ENCODE measurements at places on chromosomes 12 and 14.

GRCh38 chr14:61460718-61461611 lies 139.6 kb downstream of the PRKCH start:
- no peak for DNase-seq

DNA sequence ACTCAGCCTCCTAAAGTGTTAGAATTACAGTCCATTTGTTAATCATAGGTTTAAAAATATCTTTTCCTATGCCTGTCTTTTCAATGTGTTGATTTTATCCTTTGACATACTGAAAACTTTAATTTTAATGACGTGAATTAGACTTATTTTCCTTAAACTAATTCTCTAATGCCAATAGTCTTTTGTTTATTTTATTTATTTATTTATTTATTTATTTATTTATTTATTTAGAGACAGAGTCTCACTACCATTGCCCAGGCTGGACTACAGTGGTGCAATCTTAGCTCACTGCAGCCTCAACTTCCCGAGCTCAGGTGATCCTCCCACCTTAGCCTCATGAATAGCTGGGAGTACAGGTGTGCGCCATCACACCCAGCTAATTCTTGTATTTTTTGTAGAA lies 694.5 kb downstream of the TRHDE start:
- no peak for DNase-seq

GRCh38 chr12:101490286-101490920 lies 15.3 kb downstream of the SPIC start:
- no peak for DNase-seq

- DNase-seq, result no peak
These were observed 36.9 kb downstream of the RAD9B start for GRCh38 chr12:110538869-110539622.

GRCh38 chr12:59972905-59973304 lies 377.1 kb downstream of the SLC16A7 start:
- DNase-seq, result no peak

DNA sequence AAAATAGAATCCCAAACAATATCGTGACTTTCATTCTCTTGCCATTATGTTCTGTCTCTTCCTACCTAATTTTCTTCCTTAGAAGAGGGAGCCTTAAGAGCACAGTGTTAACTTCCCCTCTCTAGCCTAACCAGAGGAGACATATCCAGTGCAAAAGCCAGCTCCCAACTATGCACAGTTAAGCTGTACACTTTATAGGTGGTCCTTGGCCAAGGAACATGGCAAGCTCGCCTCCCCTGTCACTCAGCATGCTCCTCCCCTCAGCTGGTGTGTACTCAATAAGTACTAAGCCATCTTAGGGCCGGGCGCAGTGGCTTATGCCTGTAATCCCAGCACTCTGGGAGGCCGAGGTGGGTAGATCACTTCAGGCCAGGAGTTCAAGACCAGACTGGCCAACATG lies 255.1 kb upstream of the TMPO start:
- DNase-seq, result no peak

GRCh38 chr14:54310151-54310850 lies 86.5 kb upstream of the CDKN3 start:
- DNase-seq, result no peak

- DNase-seq, result no peak
These were observed 51.2 kb downstream of the TESPA1 start for GRCh38 chr12:54933376-54933775.

- DNase-seq, result no peak
These were observed 1047.2 kb downstream of the SLC6A15 start for GRCh38 chr12:83865431-83865830.

DNA sequence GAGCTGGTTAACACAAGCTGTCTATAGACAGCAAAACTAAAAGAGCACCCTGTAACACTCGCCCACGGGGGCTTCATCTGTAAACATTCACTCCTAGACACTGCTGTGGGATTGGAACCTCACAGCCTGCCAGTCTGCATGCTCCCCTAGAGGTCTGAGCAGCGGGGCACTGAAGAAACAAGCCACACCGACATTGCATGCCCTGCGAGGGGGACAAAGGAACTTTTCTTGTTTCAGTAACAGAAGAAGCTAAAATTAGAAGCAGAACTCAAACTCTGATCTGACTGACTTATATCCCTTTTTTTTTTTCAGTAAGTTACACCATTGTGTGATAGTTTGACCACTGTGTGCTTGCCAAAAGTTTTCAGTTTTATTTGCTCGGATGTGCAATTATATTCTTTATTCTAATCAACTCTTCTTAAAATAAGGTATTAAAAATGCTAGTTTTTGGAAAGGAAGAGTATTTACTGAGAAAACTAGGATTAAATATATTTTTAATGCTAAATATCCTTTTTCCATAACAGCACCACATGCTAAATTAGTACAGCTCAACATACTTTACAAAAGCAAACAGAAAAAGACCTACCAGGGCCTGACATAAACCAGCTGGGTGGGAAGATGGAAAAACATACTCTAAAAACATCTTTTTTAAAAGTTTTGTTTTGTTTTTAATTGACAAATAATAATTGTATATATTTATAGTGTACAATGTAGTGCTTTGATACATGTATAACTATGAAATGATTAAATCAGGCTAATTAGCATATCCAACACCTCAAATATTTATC lies 100.2 kb downstream of the EPS8 start:
- DNase-seq, result no peak

- no peak for DNase-seq
These were observed 81.8 kb upstream of the PTPRB start for GRCh38 chr12:70719071-70719470.

DNA sequence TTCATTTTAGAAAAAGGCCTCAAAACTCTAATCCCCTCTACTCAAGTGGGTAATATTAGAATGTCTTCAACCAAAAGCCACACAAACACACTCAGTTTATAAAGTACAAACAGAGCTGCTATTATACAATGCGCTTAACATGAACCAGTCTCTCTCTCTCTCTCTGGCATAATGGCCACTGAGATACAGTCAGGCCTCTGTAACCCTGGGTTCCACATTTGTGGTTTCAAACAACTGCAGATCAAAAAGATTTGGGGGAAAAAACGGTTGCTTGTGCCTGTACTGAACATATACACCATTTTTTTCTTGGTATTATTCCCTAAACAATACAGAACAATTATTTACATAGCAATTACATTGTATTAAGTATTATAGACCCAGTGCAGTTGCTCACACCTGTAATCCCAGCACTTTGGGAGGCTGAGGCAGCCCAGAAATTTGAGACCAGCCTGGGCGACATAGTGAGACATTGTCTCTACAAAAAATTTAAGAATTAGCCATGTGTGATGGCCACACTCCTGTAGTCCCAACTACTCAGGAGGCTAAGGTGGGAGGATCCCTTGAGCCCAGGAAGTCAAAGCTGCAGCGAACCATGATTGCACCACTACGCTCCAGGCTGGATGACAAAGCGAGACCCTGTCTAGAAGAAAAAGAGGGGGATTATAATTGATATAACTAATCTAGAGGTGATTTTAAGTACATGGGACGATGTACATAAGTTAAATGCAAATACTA lies 5.6 kb downstream of the SLC11A2 start:
- no peak for DNase-seq

DNA sequence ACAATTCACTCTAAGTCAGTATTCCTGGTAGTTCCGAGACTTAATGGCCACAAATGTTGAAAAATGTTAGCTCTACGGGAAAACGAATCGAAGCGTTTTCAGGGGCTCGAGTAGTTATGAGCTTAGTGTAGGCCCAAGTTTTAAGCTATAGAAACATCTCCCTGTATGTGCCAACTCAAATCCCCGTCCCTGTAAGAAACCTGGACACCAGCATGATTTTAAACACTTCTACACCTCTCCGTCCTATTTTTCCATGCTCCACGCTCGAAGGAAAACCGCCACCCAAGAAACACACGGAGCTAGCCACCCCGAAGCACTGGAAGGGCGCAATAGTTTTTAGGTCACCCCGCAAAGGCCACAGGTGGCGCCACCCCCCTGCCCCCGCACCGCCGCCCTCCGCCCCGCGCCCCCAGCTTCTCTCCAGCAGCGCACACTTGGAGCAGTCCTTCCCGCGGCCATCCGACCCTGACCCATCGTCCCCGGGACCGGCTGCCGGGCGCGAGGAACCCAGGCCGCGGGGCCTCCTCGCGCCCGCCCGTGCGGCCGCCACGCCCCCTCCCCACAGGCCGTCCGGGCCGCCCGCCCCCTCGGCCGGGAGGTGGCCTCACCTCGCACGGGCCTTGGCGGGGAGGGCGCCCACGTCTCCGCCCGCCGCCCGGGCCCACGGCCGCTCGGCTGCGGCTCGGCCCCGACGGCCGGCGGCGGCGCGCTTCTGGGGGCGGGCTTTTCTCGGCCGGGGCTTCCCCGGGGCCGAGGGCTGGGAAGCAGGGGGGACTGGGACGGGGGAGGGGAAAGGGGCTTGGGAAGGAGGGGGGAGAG lies 522 bp downstream of the R3HDM2 start:
- DNase-seq, result peak; percentile 32

DNA sequence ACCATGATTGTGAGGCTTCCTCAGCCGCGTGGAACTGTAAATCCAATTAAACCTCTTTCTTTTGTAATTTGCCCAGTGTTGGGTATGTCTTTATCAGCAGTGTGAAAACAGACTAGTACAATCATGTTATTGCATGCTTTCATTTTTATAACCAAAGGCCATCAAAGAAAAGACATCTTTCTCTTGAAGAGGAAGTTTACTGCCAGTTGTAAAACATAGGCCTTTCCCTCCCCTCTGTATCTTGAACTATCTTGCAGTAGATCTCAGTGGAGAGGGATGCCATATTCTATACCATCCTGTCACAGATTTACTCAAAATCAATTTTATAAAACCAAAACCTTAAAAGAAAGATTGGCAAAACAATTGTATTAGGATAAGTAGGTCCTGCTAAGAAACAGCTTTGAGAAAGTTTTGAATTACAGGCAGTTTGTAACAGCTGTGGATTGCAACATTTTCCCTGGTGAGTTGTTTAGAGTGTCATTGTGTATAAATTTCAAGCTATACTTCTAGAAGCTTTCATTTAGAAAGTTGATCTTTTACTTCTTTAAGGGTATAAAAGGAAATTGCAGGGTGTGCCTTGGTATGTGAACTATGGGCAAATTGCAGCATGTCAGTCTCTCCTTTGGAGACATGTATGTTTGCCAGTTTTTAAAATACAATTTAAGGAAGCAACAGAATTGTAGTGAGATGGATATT lies 128.0 kb downstream of the ATP23 start:
- no peak for DNase-seq

DNA sequence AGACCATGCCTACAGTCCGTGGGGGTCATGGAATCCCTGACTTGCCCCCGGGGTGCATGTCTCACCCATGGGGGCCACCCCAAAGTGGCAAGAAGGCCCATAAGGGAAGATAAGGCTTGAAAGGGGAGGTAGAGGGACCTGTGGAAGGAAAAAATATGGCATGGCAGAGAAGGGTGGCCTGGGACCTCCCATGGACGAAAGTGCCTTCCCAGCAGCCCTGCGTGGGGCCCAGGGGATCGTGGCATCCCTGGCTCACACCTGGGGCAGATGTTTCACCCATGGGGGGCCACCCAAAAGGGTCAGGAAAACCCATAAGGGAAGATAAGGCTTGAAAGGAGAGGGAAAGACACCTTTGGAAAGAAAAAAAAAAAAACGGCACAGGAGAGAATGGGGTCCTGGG lies 264.6 kb downstream of the ALG10 start:
- DNase-seq, result no peak

DNA sequence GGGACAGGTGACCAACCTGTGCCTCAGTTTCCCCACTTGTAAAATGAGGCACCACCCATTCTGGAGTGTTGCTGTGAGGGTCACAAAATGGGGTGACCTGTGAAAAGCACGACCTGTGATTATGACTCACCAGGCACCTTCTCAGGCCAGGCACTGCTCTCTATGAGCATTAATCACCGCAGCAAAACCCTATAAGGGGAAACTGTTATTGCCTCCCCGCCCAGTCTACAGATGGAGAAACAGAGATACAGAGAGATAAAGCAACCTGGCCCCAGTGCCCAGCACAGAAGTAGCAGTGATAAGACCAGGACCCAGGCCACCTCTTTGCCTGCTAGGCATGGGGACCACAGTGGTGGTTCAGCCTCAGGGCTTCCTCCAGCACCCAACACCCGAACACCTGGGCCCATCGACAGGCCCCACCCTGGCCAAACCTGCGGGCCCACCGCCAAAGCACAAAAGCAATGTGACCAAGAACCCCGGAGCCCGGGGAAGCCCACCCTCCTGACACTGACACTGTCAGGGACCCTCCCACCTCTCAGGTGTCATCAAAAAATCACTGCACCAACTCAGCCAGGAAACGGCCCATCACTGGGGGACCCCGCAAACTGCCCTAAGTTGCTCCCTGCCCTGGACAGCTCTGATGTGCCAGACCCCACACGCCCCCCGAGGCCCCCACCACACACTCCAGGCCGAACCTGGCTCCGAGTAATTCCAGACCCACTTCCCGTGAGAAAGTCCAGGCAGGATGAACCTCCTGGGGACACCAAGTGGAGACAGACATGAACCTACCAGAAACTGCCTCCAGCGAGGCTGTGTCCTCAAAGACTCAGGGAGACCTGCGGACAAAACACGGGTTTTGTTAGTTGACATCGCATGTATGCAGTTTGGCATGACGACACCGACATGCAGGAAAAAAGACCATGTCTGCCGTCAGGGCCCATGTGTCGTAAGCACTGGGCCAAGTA lies 32.4 kb downstream of the NCOR2 start:
- DNase-seq, result peak; percentile 18

- no peak for DNase-seq
These were observed 14.9 kb downstream of the C2CD5 start for GRCh38 chr12:22529281-22530060.

DNA sequence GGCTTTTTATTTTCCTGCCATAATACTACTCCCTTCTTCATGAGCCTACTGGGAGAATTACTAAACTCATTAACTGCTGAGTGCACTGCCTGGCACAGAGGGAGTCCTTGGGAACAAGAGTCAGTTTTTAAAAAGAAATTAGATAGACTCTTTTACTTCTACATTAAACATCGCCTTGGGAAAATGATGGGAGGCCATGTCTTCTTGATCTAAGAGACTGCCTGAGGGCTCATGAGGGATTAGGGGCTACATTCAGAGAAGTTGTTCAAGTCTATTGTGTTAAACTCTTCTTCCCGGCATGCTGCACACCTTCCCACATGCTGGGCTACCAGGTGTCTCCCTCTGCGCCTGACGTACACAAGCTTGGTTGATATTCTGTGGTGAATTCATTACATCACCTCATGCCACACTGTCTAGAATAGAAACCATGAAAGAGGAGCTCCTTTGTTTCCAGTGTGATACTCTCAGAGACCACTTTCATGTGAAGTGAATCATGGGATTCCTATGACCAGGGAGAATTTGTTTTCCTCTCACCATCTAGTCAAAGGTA lies 1422.3 kb downstream of the AACS start:
- no peak for DNase-seq

- no peak for DNase-seq
These were observed 25.5 kb downstream of the SLC25A3 start for GRCh38 chr12:98618952-98619351.

DNA sequence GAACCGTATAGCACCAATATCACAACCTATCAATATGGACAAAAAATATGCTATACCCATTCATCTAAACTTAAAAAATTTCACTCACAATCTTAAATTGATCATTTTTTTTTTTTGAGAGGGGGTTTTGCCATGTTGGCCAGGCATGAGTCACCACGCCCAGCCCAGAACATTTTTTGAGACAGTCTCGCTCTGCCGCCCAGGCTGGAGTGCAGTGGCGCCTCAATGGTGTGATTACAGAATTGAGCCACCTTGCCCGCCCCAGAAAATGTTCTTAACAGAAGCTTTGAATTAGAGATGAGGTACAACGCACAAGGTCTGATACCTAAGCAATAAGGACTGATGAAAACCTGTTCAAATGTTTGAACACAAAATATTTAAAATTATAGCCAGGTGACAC lies 15.8 kb upstream of the ATP5F1B start:
- DNase-seq, result no peak

Data from uterus (tissue), 4 donors.